Activated CD4-positive, alpha-beta T cell treated with anti-CD3 and anti-CD28 coated beads, Interleukin-2, amount 50 U/mL, for 16 hours (primary cell): ENCODE measurements at places on chromosomes 6 and 20.
A peak's percentile ranks its signal among the peaks of the same experiment; 100 is the strongest.

GRCh38 chr6:131208787-131209186, 73.5 kb downstream of the AKAP7 start:
- DNase-seq: no peak

DNA sequence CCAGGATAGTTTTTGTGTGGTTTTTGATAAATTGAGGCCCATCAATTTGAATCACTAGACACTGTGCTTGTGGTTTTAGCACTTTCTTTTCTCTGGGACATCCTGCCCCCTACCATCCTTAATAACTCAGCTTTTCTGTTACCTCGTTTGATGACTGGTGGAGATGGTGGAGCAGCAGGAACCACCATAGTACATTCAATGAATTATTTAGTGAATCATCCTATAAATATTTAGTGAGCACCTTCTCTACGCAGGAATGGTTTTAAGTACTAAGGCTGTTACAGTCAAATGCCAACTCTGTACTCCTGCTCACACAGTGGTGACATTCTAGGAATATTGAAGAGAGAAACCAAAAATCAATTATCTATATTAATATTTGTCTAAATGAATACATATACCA, 585.2 kb downstream of the HAO1 start:
- DNase-seq: no peak

- no peak for DNase-seq
Measured at GRCh38 chr20:1902188-1902587, 7.0 kb downstream of the SIRPA start.

DNA sequence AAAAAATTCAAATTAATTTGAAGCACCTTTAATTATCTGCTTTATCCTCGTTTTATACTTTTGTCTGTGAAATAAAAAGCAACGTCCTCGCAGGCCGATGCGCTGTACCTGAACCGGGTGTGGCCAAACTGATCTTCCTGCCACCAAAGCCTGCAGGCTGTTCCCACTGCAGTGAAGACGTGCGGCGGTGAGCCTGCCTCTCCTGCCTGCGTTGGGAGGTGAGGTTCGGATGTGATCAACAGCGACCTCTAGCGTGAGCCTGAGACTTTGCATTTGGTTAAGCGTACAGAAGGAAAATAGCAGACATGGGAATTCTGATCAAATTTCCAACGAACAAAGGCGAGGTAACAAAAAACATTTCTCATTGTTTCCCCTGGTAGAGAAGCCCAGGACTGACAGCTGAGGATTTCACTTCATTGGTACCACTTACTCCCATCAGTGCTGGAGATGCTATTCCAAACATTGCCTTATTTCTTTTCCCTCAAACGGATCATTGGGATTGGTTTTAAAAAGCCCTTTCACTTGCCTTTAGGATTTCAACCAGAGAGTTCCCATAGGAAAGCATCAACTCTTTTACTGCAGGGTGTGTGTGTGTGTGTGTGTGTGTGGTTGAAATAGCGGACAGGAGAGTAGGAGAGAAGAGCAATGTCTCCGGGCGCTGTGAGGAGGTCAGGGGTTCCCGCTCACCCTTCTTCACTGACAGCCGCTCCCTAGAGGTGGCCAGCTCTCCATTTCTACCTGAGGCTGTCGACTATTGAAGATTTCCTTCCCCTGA, 56.6 kb upstream of the CCN6 start:
- DNase-seq: peak; percentile 87

DNA sequence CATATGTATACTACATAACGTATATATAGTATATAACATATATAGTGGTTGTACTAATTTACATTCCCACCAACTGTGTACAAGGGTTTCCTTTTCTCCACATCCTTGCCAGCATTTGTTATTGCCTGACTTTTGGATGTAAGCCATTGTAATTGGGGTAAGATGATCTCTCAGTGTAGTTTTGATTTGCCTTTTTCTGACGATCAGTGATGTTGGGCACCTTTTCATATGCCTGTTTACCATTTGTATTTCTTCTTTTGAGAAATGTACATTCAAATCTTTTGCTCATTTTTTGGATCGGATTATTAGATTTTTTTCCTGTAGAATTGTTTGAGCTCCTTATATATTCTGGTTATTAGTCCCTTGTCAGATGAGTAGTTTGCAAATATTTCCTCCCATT, 11.4 kb downstream of the SYNJ2 start:
- no peak for DNase-seq

- no peak for DNase-seq
Measured at GRCh38 chr6:87753131-87753685, 51.2 kb upstream of the AKIRIN2 start.

DNA sequence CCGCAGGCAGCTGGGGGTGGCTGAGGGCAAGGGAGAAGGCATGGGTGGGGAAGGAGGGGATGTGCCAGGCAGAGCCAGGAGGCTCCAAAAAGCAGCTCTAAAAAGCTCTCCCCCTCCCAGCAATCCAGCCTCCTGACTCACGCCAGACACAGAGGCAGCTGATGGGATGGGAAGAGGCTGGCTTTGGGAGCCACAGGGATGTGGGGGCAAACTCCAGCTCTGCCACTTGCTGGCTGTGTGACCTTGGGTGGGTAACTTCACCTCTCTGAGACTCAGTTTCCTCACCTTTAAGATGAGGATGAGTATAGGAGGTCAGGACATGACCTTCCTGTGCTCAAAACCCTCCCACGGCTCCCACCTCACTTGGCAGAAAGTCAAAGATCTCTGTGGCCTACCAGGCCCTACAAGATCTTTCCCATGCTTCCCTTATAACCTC, 148.9 kb downstream of the CEBPB start:
- DNase-seq: no peak

DNA sequence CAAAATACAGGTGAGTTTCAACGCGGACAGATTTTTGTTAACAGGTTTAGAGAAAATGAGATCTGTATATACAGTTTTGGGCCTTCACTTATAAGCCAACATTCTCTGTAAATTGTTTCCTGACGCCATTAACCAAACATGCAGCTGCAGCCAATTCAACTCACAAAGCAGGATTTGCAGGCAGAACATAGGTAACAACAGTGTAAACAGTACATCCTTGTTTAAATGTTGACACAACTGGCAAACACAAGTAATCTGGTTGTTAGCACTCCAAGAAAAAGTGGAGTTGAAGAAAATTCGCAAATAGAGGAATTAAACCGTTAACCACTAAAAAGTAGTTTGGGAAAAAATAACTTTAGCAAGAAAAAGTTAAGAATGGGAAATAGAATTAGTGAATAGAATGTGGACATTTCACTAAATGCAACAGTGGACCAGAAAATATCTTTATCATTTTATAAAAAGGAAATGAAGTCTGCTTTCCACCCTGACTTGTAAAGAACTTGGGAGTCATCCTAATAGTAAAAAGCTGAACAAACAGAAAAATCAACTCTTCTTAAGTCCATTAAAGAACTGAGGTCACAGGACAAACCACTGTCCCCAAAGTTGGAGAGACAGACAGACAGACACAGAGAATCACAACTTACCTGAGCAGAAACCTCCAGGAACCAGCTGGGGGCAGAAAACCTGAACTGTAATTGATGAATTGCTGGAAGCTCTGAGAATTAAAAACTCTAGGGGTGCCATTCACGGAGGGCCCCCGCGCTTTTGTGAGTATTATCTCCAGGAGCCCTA, 10.1 kb downstream of the SMIM28 start:
- DNase-seq: no peak

- peak; percentile 68 for DNase-seq
Measured at GRCh38 chr20:46546936-46547335, 3.5 kb downstream of the OCSTAMP start.

DNA sequence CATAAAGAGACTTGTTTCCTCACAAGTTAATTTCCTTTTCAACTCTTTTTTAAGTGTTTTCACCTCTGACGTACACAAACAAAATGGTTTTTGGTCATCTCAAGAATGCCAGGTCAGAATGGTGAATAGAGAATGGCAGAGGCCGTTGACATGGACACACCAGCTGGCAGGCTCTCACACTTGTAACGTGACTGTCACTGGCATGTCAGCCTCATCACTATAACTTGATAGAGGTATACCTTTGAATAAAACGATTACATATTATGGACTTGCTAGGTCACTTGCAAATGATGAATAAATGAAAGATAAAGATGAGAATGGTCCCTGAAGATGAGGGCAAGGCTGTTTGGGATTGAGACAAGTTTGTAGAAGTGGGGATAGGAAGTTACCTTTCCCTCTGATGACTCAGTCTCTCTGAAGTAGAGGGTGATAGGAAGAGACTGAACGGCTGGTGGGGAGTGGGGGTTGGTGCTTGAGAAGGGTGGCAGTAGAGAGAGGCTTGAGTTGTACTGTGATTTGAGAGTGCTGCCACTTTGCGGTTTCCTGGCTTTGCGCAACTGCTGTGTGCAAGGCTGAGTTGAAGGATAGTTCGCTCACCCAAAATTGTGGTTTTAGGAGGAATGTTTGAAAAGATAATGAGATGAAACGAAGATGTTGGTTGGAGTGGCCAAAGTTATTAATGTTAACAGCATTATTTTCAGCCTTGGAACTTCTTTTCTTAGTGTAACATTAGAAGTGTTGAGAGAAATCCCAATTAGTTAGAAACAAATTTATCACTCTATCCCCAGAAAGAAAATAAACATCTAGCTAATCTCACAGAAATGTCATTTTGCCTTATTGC, 30.3 kb downstream of the TBPL1 start:
- DNase-seq: peak; percentile 88

DNA sequence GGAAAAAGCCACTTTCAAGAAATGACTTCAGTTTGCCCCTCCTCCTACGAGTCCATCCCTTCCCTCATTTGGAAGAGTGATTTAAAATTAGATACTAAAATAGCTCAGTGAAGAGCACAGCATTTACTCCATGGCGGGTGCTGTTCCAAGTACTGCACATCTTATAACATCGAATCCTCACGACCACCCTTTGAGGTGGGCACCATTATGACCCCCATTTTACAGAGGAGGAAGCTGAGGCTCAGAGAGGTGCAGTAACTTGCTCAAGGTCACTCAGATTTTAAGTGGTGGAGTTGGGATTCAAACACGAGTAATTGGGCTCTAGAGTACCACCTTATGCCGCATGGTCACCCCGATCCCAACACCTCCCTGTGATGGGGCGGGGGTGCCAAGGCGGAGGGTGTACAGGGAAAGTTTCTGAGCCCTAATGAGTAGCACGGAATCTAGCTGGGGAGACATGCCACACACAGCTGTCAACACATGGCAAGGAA, 25.5 kb downstream of the TTBK1 start:
- no peak for DNase-seq

- DNase-seq: no peak
Measured at GRCh38 chr6:134420614-134421181, 102.8 kb upstream of the SGK1 start.

GRCh38 chr6:111031151-111031550, 49.3 kb downstream of the RPF2 start:
- peak; percentile 18 for DNase-seq

DNA sequence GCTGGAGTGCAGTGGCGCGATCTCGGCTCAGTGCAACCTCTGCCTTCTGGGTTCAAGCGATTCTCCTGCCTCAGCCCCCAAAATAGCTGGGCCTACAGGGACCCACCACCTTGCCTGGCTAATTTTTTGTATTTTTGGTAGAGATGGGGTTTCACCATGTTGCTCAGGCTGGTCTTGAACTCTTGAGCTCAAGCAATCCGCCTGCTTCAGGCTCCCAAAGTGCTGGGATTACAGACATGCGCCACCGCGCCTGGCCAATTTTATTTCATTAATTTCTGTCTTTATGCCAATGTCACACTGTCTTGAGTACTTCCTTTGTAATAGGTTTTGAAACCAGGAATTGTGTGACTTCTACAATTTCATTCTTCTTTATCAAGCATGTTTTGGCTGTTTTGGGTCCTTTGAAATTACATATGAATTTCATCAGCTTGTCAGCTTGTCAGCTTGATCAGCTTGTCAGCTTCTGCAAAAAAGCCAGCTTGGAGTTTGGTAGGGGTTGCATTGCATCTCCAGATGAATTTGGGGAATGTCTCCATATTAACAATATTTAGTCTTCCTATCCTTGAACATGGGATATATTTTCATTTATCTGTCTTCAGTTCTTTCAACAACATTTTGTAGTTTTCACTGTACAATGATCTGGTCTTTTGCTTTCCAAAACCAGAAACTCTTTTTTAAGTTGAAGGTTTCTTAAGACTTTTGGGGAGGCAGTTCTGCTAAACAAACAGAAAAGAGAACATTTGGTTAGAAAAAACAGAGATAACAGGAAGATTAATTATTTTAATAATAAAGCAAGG, 20.8 kb downstream of the ZFAND3 start:
- no peak for DNase-seq

- DNase-seq: no peak
Measured at GRCh38 chr6:75460681-75461080, 32.9 kb downstream of the FILIP1 start.

DNA sequence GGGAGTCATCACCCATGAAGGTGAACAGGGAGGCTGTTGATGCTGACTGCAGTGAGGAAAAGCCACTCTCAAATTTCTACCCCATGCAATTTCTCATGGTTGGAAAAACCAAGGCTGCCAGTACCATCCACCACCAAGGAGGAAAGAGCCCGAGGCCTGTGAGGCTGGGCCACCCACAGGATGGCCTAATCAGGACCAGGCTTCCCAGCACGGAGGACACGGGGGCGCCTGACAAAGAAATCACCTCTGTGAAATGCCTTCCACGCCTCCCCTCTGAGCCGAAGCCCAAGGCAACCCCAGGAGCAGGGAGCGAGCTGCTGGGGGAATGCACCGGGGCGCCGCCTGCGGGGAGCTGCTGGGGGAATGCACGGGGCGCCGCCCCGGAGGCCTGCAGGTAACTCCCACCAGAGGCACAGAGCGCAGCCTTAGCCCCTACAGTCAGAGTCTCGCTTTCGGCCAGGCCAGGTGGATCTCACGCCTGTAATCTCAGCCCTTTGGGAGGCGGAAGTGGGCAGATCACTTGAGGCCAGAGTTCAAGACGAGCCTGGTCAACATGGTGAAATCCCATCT, 26.9 kb downstream of the FOXF2 start:
- DNase-seq: no peak

DNA sequence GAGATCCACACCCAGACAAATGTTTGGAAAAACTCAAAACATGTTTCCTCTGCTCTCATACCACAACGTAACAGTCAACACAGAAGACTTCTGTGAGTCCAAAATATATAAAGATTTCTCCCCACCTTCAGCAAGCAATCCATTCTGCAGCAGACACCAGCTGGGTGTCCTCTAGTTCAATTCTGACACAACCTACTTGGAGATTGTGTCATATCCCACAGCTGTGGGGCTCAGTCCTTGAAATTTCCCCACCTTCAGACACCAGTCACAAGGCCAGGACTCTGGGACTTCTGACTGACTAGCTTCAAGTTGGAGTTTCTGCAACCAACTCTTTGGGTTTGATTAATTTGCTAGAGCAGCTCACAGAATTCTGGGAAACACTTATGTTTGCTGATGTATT, 244.8 kb upstream of the CDYL start:
- DNase-seq: no peak

- no peak for DNase-seq
Measured at GRCh38 chr6:47016909-47017308, 25.2 kb downstream of the ADGRF1 start.

DNA sequence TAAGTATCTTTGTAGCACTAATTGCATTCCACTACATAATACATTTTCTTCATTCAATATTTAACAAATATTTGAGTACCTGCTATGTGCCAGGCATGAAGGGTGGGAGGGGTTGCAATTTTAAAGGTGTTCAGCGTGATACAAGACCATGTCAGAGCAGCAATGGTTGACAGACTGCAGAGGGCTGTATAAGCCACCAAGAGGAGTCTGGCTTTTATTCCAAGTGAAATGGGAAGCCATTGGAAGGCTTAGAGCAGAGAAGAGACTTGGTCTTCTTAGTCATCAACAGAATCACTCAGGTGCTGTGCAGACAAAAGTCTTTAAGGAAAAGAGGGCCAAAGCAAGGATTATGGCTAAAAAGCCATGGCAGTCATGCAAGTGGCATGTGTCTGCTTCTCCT, 360.8 kb upstream of the ARID1B start:
- DNase-seq: no peak

GRCh38 chr6:166977621-166978525, 21.3 kb upstream of the CEP43 start:
- no peak for DNase-seq
